ENCODE measurements at places on chromosomes 13 and 19. TPM values are rescaled to one million over a fixed set of nuclear protein-coding genes. Genes with fewer than 3 reads are reported as not detected.

GRCh38 chr13:97135883-97136282 is 86.2 kb upstream of the MBNL2 start:
- DNase-seq = no peak

GRCh38 chr19:17249887-17250548 is 4.3 kb upstream of the NR2F6 start:
- DNase-seq = no peak

DNA sequence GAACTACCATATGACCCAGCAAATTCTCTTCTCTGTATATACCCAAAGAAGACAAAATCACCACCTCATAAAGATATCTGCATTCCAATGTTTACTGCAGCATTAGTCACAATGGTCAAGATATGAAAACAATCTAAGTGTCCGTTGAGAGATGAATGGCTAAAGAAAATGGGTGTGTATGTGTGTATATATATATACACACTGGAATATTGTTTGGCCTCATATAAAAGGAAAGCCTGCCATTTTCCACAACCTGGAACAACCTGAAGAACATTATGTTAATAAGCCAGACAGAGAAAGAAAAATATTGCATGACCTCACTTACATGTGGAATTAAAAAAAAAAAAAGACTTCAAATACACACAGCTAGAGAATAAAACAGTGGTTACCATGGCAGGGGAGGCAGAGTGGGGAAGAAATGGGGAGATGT is 29.5 kb upstream of the RBM26 start:
- DNase-seq = peak; percentile 82

GRCh38 chr13:48975856-48976575 is at the start of gene FNDC3A:
TSS of gene FNDC3A (plus strand) at chr13:48975912. CDS start at chr13:49006191, 30,279 bp downstream.
- peak; percentile 69 for DNase-seq

- no peak for DNase-seq
These were observed 141.2 kb downstream of the FLT1 start for GRCh38 chr13:28353679-28354078.

DNA sequence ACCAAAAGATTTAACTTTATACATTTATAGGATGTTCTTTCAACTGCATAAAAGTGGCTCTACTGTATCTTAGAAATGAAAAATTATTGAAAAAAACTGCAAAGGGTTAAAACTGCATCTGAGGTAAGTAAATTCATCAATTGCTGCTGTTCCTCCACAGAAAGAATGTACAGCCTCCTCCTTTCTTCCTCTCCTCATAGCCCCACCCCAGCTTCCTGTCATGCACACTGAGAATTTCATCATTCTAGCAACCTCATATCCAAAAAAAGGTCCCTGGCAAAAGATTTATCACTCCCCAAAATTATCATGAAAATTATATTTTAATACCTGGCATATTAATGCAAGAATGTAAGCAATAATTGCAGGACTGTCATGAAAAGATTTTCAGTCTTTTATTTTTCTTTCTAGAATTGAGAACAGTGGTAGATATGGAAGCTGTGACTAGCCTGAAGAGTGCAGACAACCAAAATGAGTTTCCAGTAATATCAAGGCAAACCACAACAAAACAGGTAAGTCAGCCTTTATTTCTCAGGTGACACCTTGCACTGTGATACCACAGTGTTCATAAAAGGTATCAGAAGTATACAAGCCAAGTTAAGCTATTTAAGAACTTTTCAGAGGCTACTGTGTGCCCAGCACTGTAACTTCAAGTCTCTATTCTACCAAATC is 110.8 kb downstream of the SUCLA2 start:
- no peak for DNase-seq

DNA sequence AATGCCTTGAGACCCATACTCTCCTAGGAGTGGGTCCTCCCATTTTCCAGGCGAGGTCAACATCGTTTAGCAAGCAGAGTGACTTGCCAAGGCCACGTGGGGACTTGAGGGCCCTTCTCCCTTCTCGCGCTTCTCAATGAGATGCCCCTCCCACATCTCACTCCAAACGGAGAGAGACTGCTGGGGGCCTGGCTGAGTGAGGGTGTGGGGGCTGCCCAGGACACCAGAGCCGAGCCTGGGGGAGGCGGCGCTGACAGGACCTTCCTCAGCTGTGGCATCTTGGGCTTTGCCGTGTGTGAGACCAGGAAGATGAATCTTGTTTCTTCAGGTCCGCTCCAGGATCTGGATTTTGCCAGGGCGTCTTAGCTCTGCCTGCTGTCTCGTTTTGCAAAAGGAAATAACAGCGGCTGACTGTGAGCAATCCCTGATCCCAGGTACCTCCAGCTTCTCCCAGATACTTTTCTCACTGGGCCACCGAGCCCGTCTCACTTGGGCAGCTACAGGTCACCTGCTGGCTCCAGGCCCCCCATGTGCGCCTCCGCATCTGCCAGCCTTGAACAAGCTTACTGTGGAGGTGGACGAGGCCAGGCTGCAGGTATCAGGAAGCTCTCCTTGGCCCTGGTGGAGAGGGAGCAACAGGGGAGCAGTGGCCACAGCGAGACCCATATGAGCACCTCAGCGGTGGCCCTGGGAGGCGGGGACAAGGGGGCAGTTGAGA is 6.0 kb downstream of the COX6B2 start:
- no peak for DNase-seq

DNA sequence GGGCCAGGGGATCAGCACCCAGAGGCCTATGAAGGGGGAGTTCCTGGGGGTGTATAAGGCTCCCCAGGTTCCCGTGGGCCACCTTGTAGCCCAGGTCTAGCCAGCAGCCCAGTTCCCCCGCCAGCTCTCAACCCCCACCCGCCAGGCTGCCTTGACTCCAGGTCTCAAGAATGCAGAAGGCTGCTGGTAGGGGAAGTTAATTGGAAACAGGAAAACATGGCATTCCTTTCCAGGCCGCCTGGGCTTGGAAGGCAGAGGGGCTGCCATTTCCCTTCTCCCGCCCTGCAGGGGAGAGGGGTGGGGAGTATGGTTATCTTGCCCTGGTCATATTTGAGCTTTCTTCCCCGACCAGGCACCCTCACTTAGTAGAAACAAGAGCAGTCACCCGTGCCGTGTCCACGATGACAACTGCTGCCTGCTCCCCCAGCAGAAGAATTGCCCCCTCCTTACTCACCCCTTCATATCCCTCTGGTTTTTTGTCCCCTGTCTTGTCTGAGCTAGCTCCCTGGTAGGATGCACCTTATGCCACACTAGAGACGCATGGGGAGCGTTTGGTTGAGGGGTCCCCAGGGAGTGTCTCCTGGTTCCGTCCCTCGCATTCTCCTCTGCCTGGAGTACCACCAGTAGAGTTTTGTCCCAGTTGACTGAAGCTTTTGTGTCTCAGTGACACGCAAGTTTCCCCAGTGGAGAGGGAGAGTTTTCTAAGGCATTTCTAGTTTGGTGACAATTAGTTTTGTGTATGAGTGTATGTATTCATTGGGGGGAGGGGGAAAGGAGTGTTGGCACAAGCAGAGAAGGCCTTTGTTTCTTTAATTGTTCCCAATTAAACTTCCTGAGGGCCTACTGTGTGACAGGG is 4.5 kb downstream of the BICRA start:
- no peak for DNase-seq

DNA sequence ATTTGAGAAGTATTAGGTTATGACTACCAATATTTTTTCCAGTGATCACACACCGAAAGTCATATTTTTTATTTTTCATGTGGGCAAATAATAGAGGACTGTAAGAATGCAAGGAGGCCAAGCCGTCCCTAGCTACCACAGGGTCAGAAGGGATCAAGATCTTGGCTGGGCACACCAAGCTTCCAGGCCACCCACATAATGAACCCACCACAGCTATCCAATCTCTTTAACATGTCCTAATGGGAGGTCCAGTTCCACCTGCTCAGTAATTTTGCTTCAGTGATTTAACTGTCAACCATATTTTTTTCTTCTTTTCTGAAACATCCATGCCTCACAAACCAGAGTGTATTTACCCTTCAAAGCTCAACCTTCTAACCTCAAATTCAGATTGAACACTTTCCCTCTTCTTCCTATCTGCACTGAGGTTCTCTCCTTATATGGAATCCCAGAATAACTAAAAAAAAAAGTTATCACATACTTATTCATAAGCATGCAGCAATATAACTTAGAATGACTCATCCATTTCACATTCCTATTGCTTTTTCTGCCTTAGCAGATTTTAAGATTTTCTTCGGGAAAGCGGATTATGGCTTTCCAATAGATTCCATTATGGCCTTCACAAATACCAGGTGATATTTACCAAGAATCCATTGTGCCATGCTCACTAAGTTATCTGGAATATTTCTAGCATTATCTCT is 12.2 kb downstream of the ARGLU1 start:
- DNase-seq = no peak

DNA sequence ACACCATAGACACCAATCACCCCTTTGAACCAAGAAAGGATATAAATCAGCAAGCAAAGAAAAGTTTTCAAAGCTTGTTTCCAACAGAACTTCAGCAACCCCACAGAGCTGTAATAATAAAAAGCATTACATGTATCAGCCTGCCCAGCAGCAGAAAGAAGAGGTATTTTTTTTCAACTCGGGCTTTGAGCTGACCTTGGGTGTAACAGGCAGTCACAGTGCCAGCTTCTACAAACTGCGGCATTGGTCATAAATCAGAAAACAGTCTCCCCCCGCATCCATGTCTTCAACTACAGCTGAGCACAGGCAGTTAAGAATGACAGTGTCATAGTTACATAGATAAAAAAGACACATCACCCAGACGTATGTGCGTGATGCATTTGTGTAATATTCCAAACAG is 671.0 kb upstream of the SLITRK1 start:
- no peak for DNase-seq

ERICH6B gene
- not detected for total RNA-seq

PLPP2 gene
- total RNA-seq = 203 TPM

KIR2DL3 gene
- total RNA-seq = not detected

Measured in A172 (cell line).